ENCODE measurements at places on chromosomes 5 and 9.

DNA sequence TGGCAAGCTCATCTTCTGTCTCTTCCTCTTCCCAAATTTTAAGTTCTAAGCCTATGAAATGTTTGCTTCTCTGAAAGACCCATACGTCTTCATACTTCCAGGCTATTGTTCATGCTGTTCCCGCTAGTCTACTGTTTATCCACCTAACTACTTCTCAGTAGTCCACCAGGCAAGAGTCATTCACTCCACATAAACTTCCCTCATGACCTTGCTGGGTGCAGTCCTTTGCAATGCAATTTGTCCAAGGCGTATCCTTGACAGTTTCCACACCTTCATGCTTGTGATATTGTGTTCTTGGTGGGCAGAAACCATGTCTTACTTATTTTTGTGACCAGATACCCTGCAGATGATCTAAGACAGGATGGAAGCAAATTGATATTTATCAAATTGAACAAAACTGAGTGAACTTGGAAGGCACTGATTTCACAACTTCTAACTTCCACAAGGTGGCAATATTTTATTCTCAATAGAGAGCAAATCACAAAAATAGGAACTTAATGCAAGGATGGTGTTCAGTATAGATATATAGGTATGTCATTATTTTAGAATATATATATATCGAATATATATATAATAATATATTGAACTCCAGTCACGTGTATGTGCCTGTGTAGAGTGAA, 30.3 kb downstream of the TYRP1 start:
- DNase-seq: peak; percentile 59

DNA sequence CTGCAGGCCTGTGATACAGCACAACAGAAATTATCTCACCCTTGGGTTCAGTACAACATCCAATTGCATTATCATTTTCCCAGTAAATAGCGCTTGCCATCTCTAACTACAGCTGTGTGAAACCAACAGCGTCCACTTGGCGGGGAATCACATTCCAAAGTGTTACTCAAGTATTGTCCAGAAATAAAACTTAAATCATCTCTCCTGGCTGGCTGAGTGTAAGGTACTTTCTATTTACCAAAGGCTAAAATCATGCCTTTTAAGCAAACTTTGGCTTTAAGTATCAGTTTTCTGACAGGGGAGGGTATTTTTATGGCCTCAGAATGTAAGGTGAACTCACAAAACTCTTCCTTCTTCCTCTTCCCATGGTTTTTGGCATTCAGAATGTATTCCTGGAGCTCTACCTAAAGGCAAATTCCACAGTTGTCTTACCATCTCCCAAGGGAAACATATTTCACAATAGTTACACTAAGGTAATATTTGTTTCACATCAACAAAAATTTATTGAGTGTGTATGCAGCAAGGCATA, 205.6 kb upstream of the MPDZ start:
- no peak for DNase-seq

GRCh38 chr5:125882061-125882460, 541.1 kb upstream of the GRAMD2B start:
- no peak for DNase-seq

GRCh38 chr9:125638239-125639045, 68.6 kb downstream of the MAPKAP1 start:
- no peak for DNase-seq

DNA sequence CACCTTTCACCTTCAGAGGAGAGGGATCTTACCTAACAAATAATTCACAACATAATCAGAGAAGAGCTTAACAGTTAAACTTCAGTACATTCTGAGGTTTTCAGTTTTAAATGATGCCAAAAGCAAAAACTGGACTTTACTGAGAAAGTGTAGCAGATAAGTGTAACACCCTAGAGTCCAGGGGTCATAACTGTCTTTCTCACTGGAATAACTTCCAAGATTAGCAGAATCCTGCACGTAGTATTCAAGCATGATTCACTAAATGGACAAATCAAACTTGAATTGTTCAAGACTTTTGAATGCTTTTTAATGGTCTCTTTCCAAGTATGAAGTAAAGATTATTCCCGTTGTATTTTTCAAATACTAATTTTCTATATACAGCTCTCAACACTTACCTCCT, 180.1 kb upstream of the NREP start:
- DNase-seq: no peak

GRCh38 chr9:73042155-73042554, 89.3 kb upstream of the ALDH1A1 start:
- no peak for DNase-seq

GRCh38 chr9:95796029-95796428, 79.5 kb upstream of the ERCC6L2 start:
- no peak for DNase-seq

- DNase-seq: no peak
Measured at GRCh38 chr9:25975667-25976066, 297.4 kb upstream of the TUSC1 start.

- DNase-seq: no peak
Measured at GRCh38 chr9:137496601-137497375, 37.7 kb upstream of the NSMF start.

DNA sequence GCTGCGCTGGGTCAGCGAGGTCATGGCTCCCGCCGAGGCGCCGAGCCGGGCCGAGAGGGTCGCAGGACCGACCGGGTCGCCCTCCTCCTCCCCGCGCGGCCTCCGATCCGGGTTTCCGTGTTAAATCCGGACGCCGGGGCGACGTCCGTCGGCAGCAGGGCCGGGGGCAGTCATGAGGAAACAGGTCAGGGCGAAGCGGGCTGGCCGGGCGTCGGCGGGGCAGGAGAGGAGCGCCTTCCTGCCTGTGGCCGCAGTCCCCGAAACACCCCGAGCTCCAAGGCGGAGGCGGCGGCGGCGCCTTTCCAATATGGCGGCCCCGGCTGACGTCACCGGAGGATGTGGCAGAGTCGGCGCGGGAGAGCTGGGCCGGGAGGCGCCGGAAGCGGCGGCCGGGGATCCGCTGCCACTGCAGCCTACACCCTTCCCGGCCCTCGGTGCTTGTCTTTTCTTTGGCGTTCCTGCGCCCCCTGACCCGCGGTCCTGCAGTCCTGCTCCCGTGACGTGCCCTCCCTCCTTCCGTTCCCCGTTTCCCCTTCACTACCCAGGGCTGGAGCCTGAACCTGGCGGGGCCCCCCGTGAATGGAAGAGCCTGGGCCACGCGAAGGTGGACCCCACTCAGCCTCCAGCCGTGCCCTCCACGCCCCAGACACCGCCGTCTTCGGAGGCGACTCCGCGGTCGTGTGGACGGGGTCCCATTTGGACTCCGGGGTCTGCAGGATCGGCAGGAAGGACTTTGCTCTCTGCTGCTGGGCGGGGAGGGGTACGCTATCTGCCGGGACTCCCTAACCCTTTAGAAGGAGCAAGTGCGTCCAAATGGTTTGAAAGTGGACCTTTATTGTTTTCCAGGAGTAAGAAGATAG, at the start of gene GOLPH3:
Gene GOLPH3, minus strand, starts transcription at position 309 of the 860 bp plus-strand sequence. Its CDS starts 285 bp downstream, at position 24.
- peak; percentile 93 for DNase-seq

GRCh38 chr5:173623789-173624188, 7.3 kb upstream of the BOD1 start:
- DNase-seq: no peak

DNA sequence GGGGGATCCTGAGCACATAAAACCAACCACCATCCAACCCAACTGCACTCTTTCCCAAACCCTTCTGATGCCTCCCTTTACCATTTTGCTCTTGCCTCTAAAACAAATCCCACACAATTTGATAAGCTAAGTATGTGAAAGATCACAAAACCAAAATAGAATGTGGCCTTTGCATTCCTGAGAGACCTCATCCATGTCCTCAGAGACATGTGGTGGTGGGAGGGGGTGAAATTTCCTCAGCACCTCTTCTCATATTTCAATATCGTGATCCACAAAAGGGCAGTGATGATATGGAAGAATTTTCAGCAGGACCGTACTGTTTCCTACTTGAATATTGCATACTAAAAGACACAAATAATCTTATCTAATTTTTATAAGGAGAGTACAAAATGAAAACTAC, 423.3 kb downstream of the TLE1 start:
- no peak for DNase-seq

DNA sequence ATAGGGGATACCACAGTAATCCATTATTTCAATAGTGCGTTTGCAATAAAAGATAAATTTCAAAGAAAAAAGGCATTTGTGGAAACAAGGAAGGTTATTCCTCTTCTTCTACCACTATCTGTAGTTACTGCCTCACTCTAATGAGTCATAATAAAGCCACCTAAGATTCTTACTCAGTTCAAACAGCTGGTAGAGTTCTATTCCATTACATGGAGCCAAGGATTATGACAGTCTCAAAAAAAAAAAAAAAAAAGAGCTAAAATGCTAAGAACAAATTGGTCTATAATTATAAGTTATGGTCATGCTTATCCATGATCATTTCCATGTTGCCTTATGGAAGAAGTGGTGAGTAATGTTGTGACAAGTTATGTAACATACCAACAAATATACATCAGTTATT, 46.3 kb downstream of the DENND1A start:
- DNase-seq: no peak

DNA sequence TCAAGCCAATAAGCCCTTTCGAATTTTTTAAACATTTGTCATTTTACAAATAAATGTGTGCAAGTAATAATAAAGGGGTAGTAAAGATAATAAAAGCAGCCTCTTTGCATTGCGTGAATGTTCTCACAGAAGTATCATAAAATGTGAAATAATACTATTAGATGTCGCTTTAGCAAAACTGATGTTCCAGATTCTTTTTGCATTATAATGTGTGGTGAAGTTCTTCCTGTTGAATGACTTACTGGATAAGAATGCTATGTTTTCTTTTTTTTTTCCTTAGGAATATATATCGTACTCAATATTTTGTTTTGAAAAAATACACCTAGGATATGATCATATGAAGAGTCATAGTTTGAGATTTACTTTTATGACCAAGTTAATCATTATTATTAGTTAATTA, 85.2 kb upstream of the CDH12 start:
- DNase-seq: no peak

All from NCI-H446 (cell line).